ENCODE measurements at places on chromosomes 2 and 18.

- no peak for DNase-seq
These were observed 43.5 kb upstream of the FAHD2A start for GRCh38 chr2:95359031-95359430.

GRCh38 chr2:232200195-232200594 is 178.4 kb upstream of the ALPP start:
- DNase-seq, result no peak

GRCh38 chr18:44537526-44537925 is 143.2 kb upstream of the SETBP1 start:
- DNase-seq, result no peak

- no peak for DNase-seq
These were observed 132.8 kb upstream of the SERTAD2 start for GRCh38 chr2:64786343-64787018.

DNA sequence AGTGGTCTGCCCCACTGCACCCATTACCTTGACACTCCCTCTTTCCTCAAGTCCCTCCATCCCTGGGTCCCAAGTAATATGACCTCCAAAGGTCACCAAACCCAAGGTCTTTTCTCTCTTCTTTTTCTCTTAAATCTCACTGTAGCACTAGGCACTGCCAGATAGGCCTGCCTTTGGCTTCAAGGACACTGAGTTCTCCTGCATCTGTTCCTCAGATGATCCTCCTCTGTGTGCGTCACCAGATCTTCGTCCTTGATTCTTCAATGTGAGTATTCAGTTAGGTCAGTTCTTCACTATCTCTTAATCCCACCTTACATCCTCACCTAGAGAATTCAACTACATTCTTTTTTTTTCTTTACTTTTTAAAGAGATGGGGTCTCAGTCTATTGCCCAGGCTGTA is 249.2 kb downstream of the NBAS start:
- DNase-seq, result no peak

DNA sequence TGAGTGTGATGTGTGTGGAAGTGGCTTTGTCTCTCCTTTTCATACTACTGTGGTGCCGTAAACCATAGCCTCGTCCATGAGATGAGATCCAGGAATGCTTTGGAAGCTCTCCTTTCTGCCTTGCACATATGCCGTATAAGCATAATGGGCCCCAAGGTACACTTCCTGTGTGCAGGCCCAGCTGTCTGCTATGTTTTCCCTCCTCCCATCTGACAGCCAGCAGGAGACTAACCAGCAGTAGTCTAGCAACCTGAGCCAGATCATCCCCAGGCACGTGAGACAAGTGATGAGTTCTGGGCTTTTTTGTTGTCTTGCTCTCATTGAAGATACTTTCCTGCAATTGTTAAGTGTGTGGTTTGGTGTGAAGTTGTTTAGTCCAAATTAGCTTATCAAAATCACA is 555.5 kb upstream of the LRRTM4 start:
- DNase-seq, result no peak

GRCh38 chr2:101818531-101819451 is 121.3 kb downstream of the MAP4K4 start:
- no peak for DNase-seq

GRCh38 chr2:157185476-157186227 is 71.9 kb upstream of the GALNT5 start:
- no peak for DNase-seq

GRCh38 chr2:125584732-125585131 is 1071.2 kb upstream of the GYPC start:
- no peak for DNase-seq

- peak; percentile 36 for DNase-seq
These were observed 53.7 kb downstream of the EPHA4 start for GRCh38 chr2:221518201-221518934.

DNA sequence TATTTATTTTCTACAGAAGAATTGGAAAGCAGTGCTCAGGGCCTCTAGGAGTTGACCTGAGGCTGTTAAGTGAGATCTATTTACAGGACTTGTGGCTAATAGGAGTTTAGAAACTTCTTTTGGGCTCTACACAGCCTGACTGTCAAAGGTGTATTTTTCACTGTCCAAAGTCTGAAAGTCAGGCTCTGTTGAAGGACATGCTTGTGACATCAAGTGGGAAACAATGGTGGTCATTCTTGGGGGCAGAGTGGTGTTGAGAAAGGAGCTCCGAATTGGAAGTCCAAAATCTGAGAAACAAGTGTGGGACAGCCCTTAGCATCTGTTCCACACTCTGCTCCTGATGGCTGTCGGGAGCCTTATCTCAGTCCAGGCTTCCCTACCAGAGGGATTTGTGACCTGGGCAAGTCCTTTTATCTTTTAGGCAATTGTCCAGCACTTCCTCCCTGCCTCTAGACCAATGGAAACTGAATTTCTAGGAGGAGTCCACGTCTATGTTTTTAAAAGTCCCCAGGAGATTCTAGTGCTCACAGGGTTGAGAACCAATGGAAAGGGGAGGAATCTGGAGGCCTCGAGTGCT is 76.4 kb downstream of the LIPG start:
- no peak for DNase-seq

DNA sequence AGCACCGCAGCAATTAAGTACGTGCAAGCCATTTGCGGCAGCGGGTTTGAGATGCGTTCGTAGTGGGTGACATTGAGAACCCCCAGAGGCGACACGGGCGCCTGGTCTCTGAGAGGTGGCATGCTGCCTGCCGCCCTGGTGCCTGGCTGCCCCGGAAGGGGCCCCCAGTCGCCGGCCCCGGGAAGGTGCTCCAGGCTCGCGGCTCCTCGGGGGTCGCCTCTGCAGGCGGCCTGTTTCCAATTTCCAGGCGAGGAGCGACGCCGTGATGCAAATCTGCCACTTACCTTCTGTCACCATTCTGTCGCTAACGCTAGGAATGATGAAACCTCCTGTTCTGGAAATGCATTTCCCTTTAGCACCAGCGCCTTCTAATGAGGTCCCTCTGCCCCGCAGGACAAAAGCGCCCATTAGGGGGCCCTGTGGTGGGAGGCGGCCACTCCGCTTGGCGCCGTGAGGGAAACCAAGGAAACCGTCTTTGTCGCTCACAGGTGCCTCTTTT is 13.0 kb downstream of the KIF5C start:
- no peak for DNase-seq

- peak; percentile 16 for DNase-seq
These were observed at the start of gene RNF152 for GRCh38 chr18:61892683-61893308. RNF152 (minus strand) TSS chr18:61893007; CDS start chr18:61816463, 76,544 bp downstream.

DNA sequence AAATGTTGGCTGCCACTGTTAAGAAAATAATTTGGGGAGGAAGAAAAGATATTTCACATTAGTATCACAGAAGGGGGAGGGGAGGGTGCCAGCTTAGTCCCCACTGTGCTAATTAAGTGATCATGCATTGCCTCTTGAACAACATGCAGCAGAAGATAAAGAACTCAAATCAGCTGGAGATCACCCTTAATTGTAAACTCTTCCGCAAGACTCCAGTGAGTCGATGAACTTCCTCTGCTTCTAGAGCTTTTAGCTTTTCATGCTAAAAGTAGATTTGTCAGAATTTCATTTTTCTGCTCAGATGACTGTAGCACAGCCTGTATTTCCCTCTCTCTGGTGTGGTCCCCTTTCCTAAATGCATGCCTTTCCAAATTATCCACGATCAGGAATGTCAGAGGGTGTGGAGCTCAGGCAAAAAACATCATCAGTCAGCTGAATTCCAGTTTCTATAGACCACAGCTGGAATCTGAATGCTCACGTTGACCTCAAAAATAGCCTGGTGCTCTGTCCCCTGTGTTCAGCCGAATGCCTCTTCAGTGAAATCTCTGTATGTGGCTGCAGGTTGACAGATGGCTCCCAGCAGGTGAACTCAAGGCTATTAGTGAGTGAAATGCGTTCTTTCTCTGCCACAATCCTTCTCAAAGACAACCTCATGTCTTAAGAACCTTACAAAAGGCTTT is 156.8 kb upstream of the UNC80 start:
- DNase-seq, result no peak

DNA sequence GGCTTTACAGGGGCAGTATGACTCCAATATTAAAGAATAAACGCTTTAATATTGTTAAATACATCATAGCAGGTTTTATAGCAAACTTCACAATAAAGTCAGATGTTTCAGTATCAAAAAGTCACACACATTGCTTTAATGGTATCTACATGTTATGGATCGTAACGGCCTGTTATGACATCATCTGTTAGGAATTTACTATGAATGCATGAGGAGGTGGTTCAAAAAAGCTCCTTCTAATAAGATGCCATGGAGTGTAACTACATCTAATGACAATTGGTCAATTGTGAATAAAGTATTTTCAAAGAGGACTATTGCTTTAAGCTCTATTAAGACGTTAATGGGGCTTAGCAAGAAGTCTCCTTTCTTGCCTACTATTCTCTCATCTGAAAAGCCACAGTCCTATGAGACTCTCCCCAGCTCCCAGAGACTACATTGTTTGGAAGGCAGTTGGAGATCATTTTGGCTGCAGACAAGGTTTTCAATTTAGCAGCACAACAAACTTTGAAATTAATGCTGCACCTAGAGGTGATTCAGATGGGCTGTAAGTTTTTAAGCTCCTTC is 300.7 kb upstream of the MEIS1 start:
- DNase-seq, result no peak

DNA sequence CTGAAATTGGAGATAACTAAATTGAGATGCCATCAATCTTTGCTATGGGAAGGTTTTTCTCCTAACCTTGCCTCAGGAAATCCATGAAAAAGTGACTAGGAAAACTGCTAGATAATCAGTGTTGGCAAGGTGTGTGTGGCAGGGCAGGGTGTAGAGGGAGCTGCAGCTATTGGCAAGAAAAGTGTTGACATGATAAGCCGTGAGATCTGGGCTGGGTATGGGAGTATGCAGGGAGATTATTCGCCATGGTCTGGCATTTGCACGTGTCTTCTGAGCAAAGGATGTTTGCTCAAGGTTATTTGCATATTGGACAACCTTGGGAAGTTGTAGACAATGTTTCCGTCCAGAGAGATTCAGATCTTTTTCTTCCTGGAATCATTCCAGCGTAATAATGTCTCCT is 74.7 kb downstream of the SERPINB8 start:
- no peak for DNase-seq

DNA sequence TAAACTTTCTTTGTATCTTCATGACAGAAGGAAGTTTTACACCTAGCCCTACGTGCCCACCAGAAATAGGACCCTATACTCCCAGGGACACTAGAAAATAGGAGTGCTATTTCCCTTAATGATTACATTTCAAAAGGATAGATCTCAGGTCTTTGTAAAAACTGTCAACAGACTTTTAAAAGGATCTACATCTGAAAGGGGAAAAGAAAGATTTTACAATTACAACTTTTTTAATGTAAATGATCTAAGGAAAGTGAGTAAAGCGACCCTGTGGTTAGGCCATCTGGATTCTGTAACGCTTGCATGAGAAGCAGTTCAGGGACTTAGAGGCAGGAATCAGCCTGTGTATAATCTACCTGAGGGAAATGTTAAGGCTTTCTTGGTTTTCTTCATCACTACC is 431.8 kb upstream of the MC4R start:
- no peak for DNase-seq

DNA sequence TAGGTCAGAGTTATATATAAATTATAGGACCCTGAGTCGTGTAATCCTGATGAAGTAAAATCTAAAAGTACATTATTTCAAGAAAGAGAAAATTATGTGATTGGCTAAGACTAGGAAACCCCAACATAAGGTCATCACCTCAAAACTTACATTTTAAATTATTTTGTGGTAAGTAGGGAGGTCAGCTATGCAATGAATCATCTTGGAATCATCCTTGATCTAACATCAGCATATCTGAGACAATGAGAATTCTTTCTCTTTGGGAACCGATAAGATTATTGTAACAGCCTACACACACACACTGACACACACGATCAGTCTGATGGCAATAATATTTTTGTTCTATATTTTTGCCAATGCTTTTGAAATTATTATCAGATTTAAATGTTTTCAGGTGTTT is 904.8 kb upstream of the CHAC2 start:
- no peak for DNase-seq

DNA sequence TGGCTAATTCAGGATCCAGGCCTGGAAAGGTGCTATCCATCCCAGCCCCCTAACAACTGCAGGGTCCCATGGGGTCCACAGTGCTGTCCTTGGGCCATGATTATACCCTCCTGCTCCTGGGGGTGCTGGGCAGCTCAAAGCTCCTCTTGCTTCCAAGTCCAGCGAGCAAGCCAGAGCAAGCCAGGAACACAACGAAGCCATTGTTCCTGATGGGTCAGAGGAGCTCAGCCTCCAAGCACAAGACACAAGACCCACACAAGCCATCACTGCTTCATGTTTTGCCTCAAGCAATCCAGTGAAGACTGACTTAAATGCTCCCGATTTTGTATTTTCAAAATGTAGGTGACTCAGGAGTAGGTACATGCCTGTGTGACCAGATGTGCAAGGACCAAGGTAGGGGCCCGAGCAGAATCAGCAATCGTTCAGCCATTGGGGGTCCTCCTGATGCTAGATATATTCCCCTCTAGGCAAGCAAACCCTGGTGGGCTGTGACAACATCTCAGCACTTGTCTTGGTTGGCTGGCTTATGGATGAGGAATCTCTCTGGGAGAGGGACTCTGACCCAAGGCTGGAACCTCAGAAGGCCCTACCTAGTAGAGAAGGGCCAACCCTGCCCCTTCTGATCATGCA is 90.8 kb downstream of the EPAS1 start:
- no peak for DNase-seq
